ENCODE measurements at places on chromosomes 2 and 18.

- DNase-seq = no peak
Observed at GRCh38 chr2:179440642-179441251, 176.1 kb upstream of the SESTD1 start.

DNA sequence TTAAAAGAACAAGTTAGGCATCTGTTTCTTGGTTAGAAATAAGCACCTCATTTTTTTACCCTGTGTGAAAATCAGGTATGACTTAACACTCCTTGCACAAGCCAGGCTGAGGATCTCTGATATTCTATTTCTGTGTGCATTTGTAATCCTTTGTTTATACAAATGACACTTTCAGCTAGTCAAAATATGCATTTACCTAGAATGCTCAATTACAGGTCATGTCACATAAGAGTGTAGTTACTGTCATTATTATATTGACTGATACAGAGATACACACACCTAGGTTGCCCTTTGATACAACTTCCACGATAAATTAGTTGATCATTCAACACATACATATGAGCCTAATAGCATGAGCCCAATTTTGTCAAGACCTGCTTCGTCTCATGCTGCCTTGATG, 144.3 kb downstream of the CHST9 start:
- no peak for DNase-seq

GRCh38 chr2:86352727-86353221, 15.3 kb upstream of the REEP1 start:
- no peak for DNase-seq

DNA sequence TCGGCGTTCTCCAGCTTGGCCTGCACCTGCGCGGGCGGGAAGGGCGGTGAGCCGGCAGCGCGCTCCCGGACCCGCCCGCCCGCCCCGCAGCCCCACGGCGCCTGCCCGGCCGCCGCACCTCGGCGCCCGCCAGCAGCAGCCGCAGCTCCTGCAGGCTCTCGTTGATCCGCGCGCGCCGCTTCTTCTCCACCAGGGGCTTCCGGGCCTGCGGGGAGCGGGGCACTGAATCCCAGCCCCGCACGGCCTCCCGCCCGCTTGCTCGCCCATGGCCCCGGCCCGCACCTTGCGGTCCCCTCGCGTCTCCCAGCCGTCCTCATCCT, 335 bp downstream of the HES6 start:
- no peak for DNase-seq

DNA sequence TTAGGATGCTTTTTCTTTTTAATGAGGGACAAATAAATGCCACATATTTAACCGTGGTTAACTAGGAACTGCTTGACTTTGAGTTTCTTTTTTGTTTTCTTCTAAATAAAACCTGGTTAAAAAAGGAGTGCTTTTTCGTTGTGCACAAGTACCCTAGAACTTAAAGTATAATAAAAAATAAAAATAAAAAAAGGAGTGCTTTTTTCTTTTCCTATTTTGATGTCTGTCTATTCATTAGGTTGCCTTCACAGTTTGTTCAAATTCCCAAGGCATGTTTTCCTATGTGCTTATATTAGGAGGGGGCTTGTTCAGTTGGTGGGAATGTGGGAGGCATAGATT, 4.4 kb downstream of the FOSL2 start:
- no peak for DNase-seq
